Stimulated activated CD8-positive, alpha-beta memory T cell treated with anti-CD3 and anti-CD28 coated beads, Interleukin-7, amount 100 ng/mL, for 1 hour (primary cell): ENCODE measurements at places on chromosomes 7 and 10.

GRCh38 chr7:111384065-111384891 lies 178.0 kb downstream of the IMMP2L start:
- no peak for DNase-seq

DNA sequence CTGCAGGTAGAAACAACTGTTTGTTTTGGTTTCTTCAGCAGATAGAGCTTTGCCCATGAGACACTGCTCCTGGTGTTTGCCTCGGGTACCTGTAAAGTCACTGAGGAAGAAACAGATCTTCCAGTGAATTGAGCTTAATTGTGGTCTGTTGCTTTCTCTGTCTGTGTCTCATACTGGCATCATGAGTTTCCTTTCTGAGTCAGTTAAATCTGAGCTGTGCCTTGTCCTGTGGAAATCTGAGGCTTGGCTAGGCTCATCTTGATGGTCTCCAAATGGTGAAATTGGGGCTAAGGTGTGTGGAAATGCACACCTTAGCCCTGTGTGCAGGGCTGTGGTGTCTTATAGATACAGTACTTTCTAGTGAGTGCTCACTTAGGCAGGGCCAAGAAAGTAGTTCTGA lies 67.4 kb downstream of the GBF1 start:
- no peak for DNase-seq

DNA sequence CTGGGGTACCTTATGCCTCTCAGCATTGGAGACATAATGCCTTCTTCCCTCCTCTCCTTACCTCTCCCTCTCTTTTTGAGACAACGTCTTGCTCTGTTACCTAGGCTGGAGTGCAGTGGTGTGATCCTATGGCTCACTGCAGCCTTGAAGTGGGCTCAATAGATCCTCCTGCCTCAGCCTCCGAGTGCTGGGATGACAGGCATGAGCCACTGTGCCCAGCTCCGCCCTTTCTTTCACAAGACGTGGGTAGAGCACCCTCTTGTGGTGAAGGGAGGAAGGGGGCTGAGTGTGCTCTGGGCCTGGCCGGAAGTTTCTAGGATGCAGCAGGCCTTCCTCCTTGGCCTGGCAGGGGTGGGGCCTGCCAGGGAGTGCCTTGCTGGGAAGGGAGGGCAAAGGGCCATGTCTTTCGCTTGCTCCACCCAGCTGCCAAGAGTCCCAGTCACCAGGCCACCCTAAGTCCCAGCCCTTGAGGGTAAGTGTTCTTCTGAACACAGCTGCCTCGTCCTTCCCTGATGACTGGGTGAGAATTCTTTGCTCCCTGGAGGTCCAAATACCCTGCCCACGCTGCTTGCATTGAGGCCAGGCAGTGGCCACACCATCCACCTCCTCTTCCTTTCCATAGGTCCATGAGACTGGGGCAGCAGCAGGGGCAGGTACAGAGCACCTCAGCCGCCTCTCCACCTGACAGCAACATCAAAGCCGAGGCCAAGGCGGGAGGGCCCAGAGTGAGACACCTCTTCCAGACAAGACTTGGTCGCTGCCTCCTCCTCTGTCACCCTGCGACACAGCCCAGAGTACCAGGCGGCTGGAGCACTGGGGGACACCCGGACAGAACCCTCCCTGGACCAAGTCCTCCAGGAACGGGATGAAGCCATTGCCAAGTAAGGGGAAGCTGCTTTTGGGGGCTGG lies 3.7 kb downstream of the ABHD11 start:
- peak; percentile 57 for DNase-seq

DNA sequence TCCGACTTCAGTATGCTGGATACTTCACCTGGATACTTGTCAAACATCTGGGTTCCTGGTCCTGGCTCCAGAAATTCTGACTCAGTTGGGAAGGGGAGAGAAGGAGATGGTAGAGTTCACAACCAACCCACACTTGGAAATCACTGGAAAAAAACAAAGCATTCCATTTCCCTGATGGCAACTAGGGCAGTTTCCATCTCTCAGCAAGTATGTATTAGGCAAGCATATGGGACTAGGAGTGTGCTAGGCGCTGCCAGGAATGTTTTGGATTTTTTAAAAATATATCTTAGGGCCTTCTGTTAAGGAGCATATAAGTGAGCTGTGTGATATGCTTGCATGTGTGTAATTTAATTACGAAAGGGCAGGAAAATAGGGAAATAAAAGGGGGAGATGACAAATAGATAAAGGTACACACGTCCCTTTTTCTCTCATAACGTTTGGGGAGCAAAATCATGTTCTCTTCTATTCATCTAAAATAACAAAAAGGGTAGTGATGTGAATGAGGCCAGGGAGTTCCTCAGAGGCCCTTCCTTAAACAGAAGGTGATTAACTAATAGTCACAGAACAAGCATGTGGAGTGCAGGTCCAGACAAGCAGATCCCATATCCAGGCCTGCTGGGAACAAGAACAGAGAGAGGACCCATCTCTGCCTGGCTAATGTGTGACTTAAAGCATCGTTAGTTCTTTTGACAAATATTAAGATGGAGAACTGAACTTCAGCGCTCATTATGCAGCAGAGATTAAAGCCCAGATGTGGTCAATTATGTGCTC lies 64.5 kb upstream of the NFE2L3 start:
- DNase-seq: no peak

GRCh38 chr7:22123139-22123538 lies 177.4 kb upstream of the CDCA7L start:
- DNase-seq: no peak

DNA sequence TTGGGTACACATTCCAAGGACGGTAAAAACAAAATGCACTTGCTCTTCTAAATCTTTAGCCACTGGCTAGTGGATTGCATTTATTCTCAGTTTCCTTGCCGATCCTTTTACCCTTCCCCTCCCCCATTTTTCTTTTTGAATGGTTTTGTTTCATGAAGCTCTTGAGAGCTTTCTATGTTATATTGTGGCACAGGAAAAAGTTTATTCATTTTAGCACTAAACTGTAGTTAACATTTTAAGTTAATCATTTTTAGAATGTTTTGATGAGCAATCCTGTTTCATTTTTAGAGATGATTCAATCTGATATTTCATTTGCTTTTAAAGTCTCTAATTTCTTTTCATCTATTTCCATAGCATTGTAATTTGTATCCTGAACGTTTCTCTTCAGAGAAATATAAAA lies 24.0 kb downstream of the ZEB1 start:
- DNase-seq: no peak
